Heart left ventricle (tissue), 16 donors: ENCODE measurements at places on chromosomes 16 and 17. TPM values are rescaled to one million over a fixed set of nuclear protein-coding genes. Genes with fewer than 3 reads are reported as not detected.

DNA sequence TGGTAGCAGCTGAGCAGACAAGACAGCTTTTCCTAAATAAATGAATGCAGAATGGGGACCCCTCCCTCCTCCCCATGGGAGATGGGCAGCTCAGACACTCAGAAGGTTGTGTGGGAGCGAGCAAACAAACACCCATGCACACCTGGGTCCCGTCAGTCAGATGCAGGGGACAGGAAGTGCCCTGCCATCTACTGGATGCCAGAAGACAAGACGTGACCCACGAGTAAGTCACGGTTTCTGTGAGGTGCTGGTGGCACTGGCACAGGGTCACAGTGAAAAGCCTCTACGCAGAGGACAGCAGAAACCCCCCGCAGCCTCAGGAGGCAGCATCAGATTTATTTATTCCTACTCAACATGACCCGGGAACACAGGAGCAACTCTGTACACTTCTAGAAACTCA, 8.4 kb downstream of the HBQ1 start:
- no peak for DNase-seq

MPRIP gene
- total RNA-seq: 343 TPM

GRCh38 chr16:26816885-26817571, 249.7 kb upstream of the C16orf82 start:
- DNase-seq: no peak

SPEM2 gene
- not detected for total RNA-seq

- DNase-seq: no peak
Measured at GRCh38 chr16:70495425-70496182, 27.8 kb downstream of the COG4 start.

- no peak for DNase-seq
Measured at GRCh38 chr17:3528880-3529511, 28.6 kb downstream of the TRPV3 start.

KRT14 gene
- total RNA-seq: not detected

GRCh38 chr16:10945065-10945787, 862 bp downstream of the CLEC16A start:
- DNase-seq: no peak

- DNase-seq: no peak
Measured at GRCh38 chr17:72671016-72671415, 421.5 kb downstream of the SLC39A11 start.

DNA sequence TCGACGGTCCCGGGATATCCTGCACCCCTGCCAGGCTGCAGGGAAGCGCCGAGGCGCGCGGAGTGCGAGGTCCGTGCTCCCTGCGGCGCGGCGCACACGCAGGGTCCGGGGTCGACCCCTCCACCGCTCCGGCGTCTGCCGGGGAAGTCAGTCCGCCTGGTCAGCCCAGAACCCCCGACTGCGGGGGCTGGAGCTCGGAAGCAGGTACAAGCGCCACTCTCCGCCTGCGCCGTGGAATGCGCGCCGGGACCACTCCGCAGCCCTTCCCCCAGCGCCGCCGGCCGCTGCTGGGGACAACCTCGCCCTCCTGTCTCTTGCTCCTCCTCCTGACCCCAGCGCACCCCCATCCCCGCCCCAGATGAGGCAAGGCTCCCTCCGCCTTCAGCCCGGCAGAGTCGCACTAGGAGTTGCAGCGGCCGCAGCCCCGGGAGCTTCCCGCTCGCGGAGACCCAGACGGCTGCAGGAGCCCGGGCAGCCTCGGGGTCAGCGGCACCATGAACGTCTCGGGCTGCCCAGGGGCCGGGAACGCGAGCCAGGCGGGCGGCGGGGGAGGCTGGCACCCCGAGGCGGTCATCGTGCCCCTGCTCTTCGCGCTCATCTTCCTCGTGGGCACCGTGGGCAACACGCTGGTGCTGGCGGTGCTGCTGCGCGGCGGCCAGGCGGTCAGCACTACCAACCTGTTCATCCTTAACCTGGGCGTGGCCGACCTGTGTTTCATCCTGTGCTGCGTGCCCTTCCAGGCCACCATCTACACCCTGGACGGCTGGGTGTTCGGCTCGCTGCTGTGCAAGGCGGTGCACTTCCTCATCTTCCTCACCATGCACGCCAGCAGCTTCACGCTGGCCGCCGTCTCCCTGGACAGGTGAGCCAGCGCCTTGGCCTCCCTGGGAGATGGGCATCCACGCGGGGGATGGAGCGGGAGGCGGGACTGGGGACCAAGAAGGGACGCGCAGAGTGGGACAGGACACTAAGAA, at the start of gene GALR2:
Gene GALR2, plus strand, starts transcription at position 392 of the 974 bp plus-strand sequence. Its CDS starts 103 bp downstream, at position 495.
- DNase-seq: no peak

TLCD3A gene
- total RNA-seq: 3.3 TPM

NOXO1 gene
- not detected for total RNA-seq

SEZ6L2 gene
- total RNA-seq: 0.81 TPM

LAT gene
- total RNA-seq: 0.62 TPM

DNA sequence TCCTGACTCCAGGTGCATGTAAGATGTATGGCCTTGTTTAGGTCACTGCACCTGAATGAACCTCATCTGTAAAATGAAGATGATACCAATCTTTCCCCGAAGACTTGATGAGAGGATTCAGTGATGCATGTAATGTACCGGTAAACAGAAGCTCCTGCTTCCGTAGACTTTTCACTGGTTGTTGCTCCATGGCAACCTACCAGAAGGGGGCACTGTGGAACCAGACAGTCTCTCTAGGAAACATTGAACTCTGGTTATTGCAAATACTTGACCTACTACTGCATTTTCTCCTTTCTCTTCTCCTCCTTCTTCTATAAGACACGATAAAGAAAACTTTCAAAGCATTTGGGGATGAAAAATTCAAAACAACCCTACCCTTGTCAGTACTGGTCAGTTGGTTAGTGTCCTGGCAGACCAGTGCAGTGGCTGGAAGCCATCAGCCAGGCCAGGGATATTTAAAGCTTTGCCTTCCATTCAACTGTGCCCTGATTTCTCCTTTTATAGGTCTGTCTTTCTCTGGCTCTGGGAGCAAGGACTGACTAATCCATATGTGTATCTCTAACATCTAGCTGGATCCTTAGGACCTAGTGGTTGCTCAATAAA, 667.4 kb upstream of the SALL1 start:
- DNase-seq: no peak

COPRS gene
- total RNA-seq: 79.6 TPM

DNA sequence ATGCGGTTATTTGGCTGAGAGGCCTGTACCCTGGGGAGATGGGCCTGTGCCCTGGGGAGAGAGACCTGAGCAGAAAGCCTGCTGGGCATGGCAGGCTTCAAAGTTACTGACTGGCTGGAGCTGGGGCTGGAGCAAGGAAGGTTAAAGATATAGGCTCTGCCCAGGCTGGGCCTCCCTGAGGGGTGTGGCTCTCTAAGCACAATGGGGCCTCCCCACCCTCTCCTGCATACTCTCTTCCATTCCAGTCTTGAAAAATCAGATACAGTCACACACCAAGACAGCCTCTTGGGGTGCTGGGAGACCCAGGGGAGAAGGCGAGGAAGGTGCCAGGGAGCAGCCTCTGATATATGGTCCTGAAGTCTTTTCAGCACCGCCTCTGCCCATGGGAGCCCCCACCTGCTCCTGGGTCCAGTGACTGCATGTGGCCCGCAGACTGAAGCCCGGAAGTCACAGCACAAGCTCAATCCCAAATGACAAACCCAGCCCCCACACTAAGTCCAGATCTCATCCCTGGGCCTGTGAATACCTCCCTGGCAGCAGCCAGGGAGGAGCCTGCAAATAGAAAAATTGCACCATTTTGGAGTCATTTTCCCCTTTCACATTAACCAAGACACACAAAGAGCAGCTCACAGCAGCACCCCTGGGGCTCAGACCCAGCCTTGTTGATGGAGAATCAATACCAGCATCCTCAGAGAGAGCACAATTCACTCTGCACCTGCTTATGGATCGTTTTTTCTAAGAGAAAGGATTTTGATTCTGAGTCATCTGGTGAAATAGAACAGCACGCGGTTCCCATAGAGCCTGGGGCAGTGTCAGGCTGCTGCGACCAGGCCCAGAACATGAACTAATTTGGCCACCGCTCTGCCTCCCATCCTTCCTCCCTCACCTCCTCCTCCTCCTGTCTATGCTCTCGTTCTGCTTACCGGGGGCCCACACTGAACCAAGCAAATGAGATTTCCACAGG, 25.6 kb upstream of the CACNG1 start:
- no peak for DNase-seq

TMC7 gene
- 1.6 TPM for total RNA-seq

TOX3 gene
- total RNA-seq: not detected

- no peak for DNase-seq
Measured at GRCh38 chr17:57373756-57374155, 117.4 kb downstream of the MSI2 start.

DNA sequence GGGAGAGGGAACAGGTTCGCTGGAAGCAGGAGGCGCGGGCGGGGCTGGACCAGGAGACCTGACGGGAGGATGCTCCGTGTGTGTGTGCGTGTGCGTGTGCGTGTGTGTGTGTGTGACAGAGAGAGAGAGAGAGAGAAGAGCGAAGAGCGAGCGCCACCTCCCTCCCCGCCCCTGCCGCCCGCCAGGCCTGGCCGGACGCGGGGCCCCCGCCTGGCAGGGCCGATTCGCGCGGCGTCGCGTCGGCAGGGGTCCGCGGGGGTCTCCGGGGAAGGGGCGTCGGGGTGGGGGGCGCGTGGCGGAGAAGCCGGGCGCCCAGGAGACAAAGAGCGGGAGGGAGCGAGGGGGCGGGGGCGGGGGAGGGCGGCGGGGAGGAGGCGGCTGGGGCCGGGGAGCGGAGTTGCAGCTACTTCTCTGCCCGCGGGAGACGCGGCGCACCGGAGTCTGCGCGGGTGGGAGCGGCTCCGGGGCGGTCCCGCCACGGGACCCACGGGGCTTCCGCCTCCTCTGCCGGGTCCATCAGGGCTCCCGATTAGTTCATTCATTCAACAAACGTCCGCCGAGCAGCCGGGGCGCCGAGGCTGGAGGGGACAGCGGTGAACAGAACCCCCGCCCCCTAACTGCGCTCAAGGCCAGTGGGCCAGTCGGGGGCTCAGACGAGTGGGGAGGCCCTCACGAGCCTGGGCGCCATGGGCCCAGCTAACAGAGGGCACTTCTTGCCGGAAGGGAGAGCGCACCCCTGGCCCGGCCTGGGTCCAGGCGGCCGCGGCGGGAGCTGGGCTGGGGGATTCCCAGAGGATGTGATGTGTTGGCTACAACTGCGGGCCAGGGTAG, at the start of gene SAMD14:
Gene SAMD14, minus strand, starts transcription at position 433 of the 831 bp plus-strand sequence. CDS start 5,201 bp downstream, outside the sequence.
- no peak for DNase-seq

DNA sequence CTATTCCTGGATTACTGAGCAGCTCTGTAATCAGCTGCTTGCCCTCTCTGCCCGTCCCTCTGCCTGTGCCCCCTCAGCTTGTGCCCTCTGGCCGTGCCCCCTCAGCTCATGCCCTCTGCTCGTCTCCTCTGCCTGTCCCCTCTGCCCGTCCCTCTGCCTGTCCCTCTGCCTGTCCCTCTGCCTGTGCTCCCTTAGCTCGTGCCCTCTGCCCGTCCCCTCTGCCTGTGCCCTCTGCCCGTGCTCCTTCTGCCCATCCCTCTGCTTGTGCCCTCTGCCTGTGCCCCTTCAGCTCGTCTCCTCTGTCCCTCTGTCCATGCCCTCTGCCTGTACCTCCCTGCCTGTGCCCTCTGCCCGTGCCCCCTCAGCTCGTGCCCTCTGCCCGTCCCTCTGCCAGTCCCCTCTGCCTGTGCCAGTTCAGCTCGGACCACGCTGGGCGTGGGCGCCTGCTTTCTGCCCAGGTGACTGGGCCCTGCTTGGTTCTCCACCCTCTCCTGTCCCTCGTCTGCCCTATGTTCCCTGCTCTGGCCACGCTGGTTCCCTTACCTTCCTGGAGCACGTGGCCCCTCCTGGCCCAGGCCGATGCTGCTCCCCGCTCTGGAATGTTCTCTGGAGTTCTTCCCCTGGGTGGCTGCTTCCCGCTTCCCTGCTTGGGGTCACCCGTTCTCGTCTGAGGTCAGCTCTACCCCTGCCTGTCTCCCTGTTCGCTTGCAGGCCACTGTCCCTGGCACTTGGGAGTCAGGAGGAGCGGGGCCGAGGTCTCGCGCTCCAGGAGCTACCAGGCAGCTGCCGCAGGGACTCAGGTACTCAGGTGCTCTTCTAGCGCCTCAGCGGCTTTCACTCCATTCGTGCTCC, 63.9 kb downstream of the BANP start:
- DNase-seq: no peak

DNA sequence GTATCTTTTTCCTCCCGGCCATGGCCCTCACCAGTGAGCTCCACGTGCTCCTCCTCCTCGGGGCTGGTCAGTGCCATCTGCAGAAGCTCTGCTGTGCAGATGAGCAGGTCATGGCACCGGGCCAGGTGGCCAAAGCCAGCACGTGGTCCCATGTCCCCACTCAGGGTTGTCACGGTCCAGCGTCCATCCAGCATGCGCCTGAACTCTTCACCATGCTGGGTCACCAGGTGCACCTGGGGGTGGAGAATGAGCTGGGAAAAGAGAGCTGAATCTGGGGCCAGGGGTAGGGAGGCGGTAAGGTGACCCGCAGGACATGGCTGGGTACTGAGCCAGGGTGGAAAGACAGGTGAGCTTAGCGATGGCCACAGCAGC, 1.3 kb downstream of the DHX58 start:
- DNase-seq: no peak

- DNase-seq: no peak
Measured at GRCh38 chr17:80889231-80890195, 102.1 kb upstream of the CHMP6 start.

DNA sequence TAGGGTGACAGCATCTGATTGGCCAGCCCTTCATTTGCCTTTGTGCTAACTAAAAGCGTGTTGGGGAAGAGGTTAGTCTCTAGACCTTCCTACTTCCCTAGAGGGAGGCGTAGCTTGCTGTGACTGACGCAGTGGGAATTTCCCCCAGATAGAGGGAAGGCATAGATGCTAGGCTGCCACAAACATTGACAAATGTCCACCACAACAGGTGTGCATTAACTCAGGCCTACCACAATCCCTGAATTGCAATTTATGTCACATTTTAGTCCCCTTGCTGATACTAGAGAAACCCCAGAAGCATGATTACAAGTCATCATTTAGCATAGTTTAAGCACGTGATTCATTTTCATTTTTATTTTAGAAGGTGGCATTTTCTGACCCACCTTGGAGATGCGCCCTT, 76.3 kb upstream of the WSB1 start:
- no peak for DNase-seq

GRCh38 chr17:2263183-2264066, 40.2 kb downstream of the SMG6 start:
- no peak for DNase-seq

CCL3 gene
- total RNA-seq: 22.5 TPM

DNA sequence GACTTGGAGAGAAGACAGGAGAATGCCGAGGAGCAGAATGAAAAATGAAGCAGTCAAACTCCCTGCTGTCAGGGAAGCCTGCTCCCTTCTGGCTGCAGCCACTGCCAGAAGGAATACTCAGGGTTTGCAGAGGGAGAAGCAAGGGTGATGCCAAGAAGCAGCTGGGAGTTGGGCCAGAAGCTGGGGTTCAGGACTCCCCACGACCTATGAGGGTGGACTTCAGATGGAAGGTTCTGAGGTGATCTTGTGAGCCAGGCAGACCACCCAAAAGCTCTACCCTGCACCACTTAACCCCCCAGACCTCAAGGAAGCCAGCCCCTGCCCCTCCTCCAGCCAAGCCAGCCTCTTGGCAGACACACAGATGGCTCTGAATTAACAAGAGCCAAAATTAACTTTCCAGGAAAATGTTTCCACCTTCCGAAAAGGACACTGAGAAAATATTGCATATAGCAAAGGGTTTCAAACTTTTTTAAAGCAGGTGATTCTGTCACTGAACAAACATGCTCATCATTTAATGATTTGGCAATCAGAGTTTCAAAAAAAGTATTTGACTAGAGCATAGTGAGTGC, 126.0 kb upstream of the ERCC4 start:
- peak; percentile 29 for DNase-seq
